Fibroblast of the aortic adventitia (primary cell): ENCODE measurements at places on chromosomes 2 and 18.

DNA sequence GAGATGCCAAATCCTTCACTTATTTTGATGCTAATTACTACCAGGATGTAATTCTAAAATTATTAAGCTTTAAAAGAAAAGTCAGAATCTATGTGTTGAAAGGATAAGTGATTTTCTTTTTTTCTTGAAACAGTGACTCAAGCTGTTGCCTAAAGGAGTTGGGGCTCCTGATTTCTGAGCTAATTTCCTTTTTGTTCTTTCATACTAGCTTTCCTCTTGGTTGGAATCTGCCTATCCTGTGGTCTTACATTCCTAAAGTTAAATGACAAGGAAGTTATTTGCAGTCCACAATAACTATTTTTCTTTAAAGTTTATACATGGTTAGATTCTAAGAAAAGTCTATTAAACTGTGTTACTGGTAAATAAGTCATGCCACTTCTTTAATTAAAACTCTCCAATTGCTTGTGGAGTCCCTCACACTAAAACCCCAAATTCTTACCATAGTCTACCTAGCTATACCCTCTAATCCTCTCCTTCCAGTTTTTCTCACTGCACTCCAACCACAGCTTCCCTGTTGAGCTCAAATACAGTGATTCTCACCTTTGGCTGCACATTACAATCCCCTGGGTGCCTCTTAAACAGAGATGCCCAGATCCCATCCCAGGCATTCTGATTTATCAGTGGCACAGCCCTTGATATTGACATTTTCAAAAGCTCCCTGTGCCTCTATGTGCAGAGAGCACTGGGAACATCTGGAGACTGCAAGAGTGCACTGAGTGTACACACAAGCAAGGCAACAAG is 63.3 kb upstream of the EFEMP1 start:
- DNase-seq = peak; percentile 55

- DNase-seq = peak; percentile 35
These were observed 1.4 kb downstream of the WNT6 start for GRCh38 chr2:218860950-218861381.

DNA sequence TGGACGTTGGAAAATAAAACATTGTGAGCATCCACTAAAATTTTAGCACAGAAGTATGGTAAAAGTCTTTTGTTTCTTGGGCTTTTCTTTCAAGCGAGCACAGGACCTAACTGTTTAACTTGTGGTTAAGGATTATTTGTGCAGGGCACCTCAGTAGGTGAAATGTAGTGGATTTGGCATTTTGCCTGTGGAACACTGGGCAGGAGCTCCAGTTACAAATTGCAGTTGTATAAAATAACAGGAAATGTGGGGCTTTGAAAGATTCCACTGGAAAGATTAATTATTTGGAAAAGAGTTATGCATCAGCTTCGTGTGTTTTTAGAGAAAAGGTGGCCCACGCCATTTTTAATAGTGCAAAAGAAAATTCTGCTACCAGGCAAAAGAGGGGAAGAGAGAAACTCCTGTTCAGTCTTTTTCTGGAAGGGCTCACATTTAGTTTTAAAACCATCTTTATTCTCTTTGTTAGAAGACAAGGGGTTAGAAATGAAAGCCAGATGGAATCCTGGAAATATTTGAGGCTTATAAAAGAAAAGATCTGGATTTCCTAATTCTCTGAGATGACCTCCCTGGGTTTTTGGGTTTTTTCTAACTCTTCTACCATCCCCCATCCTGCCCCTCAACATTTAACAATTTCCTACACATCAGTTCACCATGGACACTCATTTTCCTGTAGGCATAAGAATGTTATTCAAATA is 144.3 kb upstream of the SERTAD2 start:
- peak; percentile 55 for DNase-seq

- DNase-seq = peak; percentile 36
These were observed 12.6 kb downstream of the ERMN start for GRCh38 chr2:157312866-157313486.

DNA sequence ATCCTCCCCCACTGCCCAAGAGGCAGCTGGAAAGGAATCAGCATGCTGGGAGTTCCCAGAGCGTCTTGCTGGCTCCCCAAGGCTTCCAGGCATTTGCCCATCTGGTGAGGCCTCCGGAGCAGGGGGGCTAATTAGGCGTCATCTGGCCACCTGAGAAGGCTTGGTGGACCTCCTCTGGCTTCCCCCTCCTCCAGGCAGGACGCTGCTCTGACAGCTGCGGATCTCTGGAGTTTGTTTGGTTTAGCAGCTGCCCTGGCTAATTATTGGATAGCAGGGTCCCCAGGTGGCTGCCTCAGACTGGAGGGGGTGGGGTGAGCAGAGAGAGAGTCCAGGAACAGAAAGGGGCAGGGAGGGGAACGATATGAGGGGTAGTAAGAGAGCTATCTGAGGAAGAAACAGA is 425.2 kb upstream of the MEX3C start:
- no peak for DNase-seq

DNA sequence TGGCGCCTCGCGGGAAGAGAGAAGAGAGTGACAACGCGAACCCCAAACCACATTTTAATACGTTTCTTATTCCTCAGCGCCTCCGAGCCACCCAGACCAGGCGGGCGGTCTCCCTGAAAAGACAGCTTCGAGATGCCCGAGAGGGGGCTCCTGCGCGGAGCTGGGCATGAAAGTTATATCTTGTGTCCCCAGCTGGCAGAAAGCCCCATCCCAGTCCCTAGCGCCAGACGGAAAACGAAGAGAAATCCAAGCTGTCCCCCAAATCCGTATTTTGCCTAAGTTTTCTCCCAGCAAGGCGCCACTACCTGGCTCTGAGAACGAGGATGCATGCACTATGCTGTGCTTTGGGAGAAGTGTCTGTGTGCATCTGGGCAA is 797 bp downstream of the NXPH2 start:
- no peak for DNase-seq

DNA sequence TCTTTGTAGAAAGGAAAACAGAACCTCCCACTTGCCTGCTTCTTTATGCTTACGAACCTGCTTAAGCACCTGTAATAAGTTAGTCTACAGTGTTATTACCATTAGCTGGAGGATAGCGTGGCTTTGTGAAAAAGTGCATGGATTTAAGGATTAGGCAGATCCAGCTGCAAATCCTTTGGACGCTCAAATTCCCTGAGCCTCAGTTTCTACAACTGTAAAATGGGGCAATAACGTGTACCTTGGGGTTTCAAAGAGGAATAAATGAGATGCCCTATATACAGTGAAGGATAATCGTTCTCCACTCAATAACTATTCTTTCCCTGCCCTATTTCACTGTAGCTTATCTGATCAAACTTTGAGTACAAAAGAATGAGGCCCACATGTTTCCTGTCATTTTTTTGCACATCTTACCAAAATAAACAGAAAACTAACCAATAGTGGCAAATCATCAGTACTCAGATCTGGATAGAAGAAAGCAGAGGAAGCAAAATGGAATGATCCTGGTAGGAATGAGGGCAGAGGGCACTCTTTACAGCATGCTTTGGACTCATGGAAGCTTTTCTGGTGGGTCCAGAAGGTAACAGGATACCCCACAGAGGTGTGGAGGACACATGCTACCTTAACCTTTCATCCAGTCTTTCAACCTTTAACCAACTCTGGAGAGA is 14.8 kb downstream of the MOGAT1 start:
- no peak for DNase-seq
